NAMALWA (cell line): ENCODE measurements at places on chromosomes 6 and 20.

DNA sequence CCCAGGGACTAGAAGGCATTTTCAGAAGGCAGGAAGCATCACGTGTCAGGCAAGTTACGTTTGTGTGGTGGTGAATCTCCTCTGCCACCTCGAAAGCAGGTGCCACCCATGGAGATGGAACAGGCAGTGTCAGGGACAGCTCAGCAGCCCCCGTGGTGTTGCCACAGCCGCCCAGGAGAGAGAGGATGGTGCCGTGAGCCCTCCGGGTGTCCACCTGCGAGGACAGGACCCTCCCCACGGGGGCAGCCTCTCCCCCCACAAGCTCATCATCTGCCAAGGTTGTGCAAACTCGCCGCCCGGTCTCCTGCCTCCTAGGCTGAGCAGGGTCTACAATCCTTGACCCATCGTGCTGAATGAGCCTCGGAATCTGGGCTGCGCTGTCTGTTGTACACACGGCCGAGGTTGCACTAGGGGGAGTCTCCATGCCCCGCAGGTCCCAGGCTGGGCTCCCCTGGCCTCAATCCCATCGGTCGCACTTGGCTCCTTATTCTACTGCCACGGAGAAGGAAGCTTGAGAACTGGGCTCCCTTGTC is 40.1 kb downstream of the DACT2 start:
- no peak for DNase-seq

DNA sequence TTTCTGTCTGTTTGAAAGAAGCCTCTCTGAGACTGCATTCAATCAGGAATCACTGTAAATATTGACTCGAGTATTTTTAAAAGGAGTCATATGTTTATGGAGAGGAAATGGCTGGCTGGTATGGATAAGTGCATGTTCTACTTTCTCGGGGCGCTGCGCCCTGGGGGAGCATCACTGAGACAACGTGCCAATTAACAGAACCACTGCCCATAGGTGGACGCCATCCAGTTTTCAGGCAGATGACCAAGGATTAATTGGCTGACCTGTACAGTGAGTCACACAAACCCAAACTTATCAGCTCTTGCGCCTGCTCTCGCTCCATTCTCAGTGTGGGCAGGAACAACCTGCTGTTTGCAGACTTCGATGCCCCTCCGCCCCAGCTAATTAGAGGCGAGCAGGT is 571.2 kb downstream of the QKI start:
- no peak for DNase-seq

DNA sequence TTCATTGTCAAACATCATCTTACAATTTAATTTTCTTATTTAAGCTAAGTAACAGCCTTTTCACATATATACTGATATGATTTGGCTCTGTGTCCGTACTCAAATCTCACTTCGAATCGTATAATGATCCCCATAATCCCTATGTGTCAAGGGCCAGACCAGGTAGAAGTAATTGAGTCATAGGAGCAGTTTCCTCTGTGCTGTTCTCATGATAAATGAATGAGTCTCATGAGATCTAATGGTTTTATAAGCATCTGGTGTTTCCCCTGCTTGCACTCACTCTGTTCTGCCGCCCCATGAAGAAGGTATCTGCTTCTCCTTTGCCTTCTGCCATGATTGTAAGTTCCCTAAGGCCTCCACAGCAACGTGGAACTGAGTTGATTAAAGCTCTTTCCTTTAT is 25.1 kb upstream of the CMTR1 start:
- no peak for DNase-seq

GRCh38 chr20:51420111-51420510 is 122.4 kb downstream of the NFATC2 start:
- DNase-seq = no peak

DNA sequence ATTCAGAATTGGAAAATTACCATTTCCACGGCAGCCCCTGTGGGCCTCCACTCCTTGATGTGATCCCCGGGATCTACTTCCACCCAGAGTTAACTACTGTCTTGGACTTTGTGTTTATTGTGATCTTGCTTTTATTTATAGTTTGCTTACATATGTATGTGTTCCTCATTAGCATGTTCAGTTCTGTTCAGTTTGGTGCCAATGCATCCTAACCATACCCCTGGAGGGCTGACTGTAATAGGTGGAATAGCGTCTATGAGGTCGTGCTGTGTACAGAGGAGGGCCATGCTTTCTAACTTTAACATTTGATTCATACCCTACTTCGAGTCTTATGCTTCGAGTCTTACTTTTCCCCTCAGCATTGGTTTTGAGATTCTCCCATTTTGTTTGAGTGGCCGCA is 104.3 kb upstream of the SLC24A3 start:
- DNase-seq = no peak

DNA sequence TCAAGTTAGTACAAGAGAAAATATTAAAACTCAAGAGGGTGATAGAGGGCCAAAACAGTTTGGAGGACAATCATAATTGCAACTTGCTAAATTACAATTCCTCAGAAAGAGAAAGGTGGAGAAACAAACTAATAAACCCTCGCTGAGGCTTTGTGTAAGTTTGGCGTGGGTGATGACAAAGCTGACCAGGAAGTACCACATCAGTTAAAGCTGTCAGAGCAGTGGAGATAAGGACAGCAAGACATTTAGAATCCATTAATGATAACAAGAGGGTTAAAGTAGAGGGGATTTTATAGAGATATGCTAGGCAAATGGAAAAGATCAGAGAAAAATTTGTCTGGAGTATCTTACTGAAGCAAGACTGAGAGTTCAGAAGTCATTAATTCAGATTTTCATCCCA is 334.4 kb downstream of the TFAP2B start:
- DNase-seq = no peak

DNA sequence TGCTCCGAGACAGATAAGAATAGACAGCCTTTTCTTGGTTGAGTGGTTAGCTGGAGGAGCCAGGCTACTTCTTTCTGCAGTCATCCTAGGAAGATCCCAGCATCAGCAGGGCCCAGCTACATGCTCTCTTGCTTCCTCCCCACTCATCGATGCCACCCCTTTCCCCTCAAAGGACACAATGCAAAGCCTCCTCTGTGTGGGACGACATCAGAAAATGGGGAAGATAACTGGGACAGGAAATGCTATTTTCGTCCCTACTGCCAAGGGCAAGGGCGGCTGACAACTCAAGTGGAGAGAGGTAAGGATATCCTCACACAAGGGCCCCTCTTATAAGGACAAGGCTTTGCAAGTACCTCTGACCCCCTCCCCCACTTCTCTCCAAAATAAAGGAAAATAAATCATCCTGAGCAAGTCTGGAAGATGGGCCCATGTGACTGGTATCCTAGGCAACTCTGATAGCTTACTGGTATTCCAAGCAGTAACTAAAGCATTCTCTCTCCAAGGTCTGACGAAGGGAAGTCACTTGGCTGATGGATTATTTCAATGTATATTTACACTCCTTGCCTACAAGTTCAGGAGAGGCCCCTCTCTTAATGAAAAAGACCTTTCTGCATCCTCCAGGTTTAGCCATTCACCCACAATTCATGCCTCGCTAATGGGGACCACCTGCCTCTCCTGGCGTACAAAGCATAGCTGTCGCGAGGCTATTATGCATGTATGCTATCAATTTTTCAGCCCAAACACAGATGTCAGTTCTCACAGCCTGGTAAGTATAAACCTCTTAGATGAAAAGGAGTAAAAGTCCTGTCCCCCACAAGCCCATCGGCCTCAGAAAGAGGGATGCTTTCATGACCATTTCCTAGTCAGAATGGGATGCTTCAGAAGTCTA is 11.3 kb downstream of the ELMO2 start:
- DNase-seq = no peak

GRCh38 chr6:50681213-50681824 is 32.0 kb upstream of the TFAP2D start:
- no peak for DNase-seq

DNA sequence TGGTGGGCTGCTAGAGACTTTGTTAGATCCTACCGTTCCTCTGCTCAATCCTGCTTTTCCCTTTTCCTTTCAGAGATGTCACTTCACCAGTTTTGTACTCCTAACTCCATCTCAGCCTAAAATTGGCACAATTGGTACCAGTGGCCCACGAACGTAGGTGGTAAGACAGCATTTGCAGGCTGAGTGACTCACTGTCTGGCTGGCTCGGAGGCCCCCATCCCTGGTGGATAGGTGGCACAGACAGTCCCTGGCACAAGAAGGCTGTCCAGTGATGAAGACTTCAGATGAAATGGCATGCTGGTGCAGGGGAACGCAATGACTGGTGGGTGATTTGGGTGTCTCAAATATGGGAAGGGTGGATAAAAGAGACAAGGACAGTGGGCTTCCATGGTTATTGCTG is 11.1 kb downstream of the HEBP2 start:
- DNase-seq = no peak

- no peak for DNase-seq
Measured at GRCh38 chr20:35339007-35339406, 46.8 kb upstream of the FAM83C start.

DNA sequence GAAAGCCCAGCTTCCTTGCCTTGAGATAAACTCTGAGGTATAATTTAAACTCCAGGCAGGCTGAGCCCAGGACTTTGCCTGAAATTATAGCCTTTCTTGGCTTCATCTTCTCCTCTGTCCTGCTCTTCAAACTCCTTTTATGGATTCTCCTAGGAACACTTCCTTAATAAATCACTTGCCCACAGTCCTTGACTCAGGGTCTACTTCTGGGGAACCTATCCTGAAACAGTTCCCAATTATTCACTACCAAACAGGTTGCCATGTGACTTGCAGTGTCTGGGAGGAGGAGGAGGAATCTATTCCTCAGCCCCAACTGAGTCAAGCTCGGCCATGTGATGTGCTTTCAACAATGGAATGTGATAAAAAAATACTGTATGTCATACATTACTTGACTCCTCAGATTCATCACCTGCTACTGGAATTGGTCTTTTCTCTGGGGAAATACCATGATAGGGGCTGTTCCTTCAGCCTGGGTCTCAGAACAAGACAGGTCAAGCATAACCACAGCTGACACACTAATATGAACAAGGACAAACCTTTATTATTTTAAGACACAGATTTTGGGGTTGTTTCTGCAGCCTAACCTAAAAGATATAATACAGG is 20.5 kb upstream of the CDKN1A start:
- DNase-seq = no peak

- DNase-seq = peak; percentile 73
Measured at GRCh38 chr20:21235484-21236445, 67.4 kb upstream of the XRN2 start.

DNA sequence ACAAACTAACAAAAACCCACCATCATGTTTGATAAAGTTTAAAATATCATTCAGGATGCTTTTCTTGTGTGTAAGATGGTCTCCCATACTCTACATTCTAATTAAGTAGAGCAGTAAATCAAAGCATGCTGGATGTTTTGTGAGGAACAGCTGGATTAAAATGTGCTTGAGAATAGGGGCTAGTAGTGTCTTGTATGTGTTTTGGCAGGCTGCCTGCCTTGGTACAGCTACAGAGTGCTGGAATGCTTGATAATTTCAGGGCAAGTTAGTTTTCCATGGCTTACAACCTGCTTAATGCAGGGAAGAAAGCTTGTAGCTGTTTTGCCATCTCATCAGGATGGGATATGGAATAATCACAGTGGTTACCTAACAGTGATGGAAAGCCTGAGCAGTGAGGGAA is 636.6 kb upstream of the MMS22L start:
- no peak for DNase-seq

GRCh38 chr6:68211242-68211795 is 423.8 kb upstream of the ADGRB3 start:
- no peak for DNase-seq

DNA sequence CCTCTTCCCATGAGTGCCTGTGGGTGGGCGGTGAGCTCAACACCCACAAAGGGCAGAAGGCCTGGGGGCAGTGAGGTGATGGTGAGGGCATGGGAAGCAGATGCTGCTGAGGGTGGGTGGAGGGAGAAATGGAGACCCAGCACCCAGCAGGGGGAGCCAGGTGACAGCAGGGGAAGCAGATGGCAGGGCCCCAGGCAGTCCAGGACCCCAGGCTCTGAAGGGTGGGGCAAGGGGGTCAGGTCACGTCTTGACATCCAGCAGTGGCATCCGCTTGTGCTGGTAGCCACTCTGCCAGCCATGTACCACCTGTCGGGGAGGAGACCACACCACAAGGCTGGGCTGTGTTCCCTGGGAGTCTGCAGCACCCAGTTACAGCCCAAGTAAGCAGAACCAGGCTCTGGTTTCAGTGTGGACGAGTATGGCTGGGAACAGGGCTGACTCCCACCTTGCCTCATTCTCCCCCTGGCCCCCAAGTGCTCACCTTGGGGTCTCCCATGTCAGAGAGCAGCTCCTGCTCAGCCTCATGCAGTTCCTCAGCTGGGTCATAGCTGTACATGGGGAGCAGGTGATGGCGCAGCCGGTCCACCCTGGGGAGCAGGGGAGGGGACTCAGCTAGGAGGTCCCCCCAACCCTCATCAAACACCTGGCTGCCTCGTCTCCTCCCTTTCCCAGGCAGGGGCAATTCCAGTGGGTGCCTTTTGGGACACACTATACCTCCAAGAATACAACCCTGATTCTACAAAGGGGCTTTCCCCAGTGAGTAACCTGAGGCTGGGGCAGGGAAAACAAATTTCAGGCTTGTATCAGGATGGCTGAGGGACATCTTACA is 2.0 kb downstream of the SMIM29 start:
- peak; percentile 87 for DNase-seq

DNA sequence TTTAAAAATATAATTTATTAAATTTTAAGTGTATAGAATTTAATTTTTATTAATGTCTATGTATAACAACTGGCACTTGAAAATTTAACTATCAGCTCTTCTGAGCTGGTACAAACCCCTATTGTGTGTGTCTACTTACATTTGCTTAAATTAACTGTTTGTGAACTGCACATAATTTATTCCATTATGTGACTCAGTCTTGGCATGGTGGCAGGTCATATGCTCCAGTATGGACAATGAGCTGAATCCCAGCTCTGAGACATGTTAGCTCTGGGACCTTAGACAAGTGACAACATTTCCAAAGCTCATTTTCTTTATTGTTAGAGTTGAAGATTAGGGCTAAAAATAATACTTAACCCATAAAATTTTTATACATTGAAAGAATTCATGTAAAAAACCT is 526.1 kb upstream of the MARCKS start:
- no peak for DNase-seq

GRCh38 chr6:21486115-21486514 is 107.4 kb upstream of the SOX4 start:
- DNase-seq = no peak

DNA sequence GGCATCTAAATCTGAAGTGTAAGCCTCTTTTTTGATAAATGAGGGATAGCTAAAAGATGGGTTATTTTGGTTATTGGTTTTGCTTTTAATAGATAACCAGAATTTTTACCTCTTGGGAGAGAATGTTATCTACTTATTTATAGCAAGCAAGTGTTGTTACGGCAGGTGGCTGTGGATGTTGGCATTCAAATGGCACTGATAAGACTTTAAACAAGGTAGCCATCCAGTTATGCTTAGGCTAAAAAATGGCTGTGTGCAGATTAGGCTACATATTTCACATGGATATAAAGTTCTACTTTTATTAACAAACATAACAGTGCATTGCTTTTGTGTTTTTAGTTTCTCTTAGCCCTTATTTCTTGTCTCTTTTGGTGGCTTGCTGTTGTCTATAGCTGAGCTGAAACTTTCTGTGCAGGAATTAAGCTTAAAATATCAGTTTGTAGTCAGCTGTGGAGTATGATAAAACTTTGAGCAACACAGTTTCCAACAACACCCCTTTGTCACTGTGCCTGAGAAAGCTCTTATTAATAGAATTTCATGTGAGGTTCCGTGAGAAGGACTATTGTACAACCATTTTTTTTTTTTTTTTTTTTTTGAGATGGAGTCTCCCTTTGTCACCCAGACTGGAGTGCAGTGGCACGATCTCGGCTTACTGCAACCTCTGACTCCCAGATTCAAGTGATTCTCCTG is 28.8 kb downstream of the CARMIL1 start:
- DNase-seq = no peak
